Stimulated activated CD8-positive, alpha-beta memory T cell treated with anti-CD3 and anti-CD28 coated beads, Interleukin-7, amount 100 ng/mL, for 1 hour (primary cell): ENCODE measurements at places on chromosomes 6 and 20.

DNA sequence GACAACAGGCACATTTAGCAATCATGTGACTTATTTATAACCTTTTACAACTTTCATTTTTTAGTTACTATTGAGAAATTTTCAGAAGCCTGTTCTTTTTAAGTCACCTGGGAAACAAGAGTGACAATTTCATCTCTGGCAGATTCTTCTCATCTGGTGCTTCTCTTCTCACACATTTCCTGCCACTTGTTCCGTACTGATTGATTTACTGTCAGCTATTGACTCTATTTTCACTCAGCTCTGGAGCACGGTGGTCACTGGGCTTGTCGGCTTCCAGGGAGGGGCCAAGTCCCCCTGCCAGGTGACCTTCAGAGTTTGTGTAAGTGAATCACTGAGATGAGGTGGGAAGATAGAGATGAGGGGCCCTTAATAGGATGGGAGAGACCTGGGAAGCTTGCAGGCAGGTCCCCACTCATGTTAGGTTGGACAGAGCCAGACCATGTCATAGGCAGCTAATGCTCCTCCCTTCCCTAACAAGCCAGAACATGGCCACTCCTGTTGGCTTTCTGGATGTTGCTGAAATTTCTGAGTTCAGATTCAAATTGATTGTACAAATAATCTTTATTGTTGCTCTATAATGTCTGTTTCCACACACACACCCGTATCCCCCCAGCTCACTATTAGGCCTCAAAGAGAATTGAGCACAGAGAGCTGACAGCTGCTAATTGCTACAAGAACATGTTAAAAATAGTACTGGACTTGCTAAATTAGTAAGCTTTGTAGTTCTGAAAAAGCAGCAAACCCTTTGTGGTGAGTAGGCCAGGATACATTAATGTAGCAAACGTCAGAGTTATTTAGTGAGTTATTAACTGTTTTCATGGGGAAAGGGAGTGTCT lies 13.3 kb downstream of the DUSP22 start:
- DNase-seq: no peak

- no peak for DNase-seq
Measured at GRCh38 chr6:35510916-35511561, 1.7 kb downstream of the TULP1 start.

GRCh38 chr6:25312034-25312620 lies 33.0 kb downstream of the CARMIL1 start:
- no peak for DNase-seq

DNA sequence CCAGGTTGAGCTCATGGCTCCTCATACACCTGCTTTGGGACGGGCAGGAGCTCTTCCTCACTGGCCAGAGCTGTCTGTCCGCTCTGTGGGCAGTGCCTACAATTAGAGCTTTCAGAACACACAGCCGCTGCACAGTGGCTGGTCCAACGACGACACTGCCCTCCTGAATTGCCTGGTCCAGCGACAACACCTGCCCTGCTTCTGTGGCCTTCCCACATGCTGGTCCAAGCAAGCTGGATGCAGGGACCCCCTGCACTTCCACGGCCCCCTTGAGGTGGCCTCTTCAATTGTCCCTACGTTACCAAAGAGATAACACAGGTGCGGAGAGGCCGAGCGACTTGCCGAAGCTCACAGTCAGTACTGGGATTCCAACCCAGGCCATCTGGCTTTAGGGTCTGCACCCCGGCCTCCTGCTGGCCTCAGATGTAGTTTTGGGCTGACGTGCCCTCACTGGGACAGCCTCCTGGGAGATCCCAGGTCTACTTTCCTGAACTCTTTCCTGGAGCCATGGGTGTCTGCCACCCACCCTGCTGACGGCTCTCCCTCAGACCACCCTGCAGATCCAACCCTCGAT lies 1.4 kb upstream of the CHRNA4 start:
- DNase-seq: no peak

GRCh38 chr6:408599-409102 lies 17.1 kb downstream of the IRF4 start:
- DNase-seq: no peak

DNA sequence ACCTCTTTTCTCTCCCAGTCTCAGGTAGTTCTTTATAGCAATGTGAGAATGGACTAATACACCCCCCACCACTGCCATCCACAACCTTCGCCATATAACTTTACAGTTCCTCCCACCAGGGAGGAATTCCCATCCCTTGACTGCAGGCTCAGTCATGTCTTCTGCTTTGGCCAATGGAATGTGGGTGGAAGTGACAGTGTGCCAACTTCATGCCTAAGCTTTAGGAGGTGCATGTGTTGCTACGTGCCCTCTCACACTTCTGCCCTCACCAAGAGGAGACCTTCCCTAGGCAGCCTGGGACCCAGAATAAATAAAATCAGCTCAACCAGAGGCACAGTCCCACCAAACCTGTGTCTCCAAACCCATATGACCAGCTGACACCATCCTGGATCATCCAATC lies 33.0 kb upstream of the LRRN4 start:
- no peak for DNase-seq

DNA sequence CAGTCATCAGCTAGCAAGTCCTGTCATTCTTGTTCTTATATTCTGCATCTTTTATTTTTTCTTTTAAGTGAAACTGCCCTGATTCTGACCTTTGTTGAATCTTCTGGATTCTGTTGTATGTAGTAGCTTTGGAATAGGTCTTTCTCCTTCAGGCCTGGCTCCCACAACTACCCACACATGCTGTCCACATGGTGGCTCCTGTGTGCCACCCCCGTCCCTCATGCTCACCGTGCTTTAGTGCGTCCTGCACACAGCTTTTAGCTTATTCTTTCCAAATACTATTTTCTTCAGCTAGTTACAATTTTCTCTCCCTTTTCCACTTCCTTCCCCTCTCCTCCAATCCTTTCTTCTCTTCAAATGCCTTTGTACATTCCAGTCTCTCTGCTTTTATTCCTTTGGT lies 61.8 kb downstream of the CTNNBL1 start:
- DNase-seq: no peak

- no peak for DNase-seq
Measured at GRCh38 chr6:170146640-170147039, 144.2 kb downstream of the DLL1 start.

GRCh38 chr20:13525225-13525940 lies 113.3 kb downstream of the TASP1 start:
- no peak for DNase-seq

GRCh38 chr20:54167909-54168872 lies 5.6 kb downstream of the CYP24A1 start:
- DNase-seq: no peak

DNA sequence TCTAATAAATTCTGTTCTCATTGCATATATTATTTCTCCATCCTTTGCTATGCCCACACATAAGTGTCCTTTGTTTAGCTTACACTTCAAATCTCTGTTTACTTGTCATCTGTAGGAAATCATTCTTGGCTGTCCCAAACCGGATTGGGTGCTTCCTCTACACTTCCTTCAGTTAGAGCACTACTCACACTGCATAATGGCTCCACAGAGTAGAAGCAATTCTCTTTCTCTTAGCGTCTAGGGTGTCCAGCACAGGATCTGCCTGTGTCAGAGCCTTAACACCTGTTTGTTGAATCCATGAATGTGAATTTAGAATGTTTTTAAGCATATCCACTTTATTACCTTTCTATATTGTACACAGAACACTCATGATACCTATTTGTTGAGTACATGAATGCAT lies 87.0 kb upstream of the BMP2 start:
- DNase-seq: no peak

DNA sequence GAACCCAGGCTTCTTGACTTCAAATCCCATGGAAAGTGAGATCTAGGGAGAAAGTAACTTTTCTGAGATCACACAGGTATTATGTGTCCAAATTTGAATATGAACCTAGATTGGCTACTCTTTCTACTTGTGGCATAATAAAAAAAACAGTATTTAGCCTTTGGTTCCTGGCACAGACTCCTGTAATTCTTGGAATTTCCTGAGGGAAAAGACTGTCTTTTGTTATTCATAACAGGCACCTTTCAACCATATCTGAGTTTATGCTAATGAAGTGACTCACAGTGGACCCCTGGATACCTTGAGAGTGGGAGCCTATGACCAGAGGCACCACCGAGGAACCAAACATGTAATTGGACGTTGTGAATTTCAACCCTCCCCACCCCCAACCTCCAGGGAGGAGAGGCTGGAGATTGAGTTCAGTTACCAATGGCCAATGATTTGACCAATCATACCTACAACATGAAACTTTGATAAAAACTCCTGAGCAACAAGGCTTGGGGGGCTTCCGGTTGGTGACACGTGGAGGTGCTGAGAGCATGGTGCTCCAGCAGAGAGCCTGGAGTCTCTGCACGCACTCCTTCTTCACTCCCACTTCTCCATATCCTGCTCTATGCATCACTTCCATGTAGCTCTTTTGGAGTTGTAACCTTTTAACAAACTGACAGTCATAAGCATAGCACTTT lies 48.8 kb downstream of the LAMA4 start:
- DNase-seq: no peak

DNA sequence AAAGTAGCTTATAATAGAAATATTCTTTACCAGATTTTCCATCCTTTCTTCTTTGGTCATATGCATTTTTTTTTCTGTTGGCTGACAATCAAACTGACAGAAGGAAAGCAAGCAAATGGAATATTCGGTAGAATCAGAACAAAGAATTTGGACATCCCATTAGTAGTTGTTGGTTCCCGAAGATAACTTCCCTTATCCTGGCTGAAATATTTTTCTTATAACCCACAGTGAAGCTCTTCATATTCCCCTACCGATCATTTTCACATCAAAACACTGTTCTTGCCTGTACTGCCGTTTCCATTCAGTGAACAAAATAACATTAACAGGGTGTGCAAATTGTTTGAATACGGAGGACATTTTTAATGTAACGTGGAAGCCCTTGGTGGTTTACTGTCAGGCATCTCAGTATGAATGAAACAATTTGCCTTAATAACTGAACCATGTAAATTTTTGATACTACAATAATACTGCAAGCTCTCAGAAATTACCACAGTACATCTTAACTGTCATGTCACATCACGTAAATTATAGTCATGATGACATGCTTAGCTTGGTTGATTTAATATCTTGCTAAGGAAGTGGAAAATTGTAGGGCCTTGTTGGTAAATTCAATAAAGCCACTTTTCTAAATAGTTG lies 311.5 kb downstream of the LAMA2 start:
- no peak for DNase-seq

DNA sequence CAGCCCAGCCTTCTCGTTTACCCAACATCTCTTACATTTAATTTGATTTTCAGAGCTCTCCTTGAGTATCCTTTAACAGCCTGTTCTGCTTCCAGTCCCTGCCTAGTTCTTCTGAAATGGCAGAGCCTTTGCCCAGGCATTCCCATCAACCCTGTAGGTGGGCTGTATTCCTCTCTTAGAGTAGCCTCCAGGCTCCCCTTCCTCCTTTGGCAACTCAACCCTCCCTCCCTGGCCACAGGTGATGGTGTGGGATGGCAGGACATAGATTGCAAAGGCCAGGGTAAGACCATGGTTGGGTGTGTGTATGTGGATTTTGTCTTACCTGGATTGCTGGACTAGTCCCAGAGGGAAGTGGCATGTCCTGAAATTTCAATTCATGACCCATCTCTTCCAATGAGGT lies 125.4 kb downstream of the F13A1 start:
- DNase-seq: no peak
